ENCODE measurements at places on chromosomes 11 and 22.
A peak's percentile ranks its signal among the peaks of the same experiment; 100 is the strongest.

- DNase-seq, result no peak
These were observed 46.5 kb upstream of the SOX6 start for GRCh38 chr11:16402654-16403447.

GRCh38 chr11:72685560-72686480, 11.6 kb upstream of the PDE2A start:
- peak; percentile 33 for DNase-seq

- no peak for DNase-seq
These were observed 32.4 kb upstream of the NAV2 start for GRCh38 chr11:19679952-19680828.

GRCh38 chr22:30399718-30400117, 2.9 kb downstream of the SEC14L2 start:
- no peak for DNase-seq

DNA sequence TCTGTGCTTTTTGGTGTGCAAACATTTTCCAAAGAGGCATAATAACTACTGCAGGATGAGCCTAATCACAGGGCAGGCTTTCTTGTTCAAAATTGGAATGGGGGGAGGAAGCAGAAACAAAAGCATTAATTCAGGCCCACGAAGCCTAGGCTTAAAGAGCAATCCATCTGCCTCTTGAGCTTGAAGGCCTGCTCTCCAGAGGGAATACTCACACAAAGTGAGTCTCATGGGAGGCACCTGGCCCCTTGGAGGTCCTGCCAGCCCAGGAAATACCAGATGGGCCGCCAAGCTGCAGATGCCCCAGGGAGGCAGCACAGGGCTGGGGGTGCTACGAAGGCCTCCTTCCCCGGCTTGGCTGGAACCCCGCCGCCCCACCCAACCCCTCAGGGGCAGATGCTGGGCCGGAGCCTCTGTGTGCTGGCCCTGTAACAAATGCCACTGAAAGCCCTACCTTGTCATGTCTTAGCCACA, 39.3 kb upstream of the COMT start:
- no peak for DNase-seq

DNA sequence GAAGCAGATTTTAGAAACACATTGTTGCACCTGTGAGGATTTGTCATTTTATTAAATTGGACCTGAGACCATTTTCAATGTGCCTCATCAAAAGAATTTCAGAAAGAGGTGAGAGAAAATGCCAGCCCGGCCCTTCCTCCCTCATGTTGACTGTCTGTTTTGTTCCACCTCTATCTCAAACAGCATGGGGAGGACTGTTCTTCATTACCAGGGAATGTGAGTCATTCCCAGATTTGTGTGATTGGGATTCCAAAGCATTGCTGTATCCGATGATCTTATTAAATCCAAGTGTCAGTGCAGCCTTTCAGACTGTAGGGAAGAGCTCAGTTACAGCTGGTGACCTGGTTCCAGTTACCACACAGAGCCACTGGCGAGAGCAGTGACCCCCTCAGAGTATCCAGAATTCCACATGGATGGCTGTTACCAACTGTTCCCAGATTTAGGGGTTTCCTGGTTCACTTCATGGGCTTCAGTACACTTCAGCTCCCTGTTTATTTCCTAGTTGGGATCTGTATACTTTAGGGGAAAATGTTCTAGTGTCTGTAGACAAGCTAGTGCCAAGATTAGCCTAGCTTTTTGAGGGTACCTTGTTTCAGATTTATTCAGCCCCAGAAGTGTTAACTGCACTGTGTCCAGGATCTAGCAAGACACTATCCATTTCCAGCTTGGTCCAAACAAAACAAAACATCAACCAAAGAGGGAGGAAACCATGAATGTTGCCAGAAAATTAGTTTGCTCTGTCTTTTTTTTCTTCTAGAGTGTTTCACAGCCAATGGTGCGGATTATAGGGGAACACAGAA, 20.9 kb downstream of the KREMEN1 start:
- DNase-seq, result no peak

GRCh38 chr11:115939104-115939730, 435.0 kb upstream of the CADM1 start:
- no peak for DNase-seq

GRCh38 chr22:47997052-47997590, 1234.7 kb downstream of the TBC1D22A start:
- DNase-seq, result no peak

GRCh38 chr11:2655834-2656622, 43.8 kb downstream of the KCNQ1OT1 start:
- DNase-seq, result no peak

DNA sequence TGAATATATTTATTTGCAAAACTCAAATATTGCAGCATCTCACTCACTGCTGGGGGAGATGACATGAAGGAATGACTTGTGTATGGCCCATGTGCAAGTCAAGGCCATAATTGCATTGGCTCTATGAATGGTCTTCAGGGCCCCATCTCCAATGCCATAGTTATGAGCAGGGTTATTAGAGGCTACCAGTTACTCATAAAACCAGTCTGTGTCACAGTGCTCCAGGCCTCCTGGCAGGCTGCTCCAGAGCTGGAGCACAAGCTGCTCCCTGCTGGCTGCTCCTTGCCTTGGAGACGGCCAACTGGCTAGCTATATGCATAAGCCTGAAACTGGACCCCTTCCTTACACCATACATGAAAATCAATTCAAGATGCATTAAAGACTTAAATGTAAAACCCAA, 145.7 kb downstream of the TRPC6 start:
- no peak for DNase-seq

GRCh38 chr11:120563703-120564572, 52.4 kb downstream of the GRIK4 start:
- DNase-seq, result no peak

DNA sequence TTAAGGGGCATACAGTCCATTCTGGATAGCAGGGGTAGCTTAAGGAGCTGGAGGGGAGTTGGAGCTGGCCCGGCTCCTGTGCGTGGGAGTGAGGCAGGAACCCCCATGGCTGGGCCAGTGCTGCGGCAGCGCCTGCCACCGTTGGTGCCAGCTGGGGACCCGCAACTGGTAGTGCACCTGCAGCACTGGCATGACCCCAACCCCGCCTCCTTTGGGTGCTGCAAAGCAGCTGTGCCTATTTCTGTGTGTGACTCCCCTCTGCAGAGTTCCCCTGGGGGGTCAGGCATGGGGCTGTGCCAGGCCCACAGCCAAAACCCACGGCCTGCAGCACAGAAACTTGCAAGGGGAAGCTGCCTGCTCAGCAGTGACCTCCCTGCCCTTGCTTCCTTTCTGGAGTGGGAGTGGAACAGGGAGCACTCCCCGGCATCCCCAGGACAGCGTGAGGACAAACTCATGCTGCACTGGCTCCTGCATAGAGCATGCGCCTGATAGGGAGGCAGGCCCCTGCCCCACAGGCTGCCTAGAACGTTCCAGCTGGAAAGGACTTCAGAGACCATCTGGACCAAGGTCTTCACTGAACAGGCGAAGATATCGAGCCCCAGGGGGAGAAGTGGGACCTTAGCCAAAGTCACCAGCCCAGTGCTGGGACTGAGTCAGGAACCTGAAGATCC, 26.2 kb upstream of the RAB1B start:
- no peak for DNase-seq

DNA sequence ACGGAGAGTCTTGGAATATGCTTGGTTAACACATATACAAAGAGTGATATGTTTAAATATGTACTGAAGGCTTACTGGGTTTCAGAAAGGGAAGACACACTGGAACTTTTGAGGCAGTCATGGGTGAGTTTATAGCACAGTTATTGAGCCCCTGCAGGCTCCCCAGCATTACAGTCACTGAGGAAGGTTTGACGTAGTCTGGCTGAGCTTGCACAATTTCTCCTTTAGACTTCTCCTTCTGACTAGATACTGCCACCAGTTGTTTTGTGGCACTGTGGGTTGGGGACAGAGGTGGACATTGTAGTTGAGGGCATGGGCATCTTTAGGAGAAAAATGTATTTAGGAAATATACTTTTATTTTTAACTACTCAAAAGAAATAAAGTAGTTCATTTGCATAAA, 285.4 kb downstream of the C11orf87 start:
- no peak for DNase-seq

DNA sequence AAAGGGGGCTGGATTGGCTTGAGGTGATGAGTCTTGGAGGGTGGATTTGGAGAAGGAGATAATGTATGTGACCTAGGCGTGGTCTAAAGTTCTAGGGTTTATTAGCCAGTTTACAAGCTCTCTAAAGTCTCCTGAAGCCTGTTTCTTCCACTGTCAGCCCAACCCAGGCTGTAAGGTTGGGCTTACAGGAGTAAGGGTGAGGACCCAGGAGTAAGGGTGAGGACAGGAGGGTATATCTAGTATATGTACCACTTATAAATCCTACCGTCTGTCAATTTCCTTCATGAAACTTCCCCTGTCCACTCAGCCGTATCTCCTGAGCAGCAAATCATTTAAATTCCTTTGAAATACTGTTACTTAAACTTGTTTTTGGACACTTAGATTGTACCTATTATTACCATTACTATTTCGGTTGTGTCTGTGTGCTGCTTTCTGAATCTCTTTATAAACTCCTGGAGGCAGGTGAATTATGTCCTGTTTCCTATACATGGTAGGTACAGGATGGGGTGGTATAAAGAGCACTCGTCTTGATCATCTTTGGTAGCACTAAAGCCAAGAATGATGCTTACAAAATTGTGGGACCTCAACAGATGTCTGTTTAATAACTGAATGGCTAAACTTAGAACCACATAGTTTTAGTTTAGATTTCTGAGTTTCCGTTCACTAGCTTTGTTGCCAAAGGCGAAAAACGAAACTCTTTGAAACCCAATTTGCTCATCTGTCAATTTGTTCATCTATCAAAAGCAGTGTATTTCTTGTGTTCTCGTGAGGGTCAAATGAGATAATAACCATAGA, 192.0 kb downstream of the GRIK4 start:
- DNase-seq, result no peak

DNA sequence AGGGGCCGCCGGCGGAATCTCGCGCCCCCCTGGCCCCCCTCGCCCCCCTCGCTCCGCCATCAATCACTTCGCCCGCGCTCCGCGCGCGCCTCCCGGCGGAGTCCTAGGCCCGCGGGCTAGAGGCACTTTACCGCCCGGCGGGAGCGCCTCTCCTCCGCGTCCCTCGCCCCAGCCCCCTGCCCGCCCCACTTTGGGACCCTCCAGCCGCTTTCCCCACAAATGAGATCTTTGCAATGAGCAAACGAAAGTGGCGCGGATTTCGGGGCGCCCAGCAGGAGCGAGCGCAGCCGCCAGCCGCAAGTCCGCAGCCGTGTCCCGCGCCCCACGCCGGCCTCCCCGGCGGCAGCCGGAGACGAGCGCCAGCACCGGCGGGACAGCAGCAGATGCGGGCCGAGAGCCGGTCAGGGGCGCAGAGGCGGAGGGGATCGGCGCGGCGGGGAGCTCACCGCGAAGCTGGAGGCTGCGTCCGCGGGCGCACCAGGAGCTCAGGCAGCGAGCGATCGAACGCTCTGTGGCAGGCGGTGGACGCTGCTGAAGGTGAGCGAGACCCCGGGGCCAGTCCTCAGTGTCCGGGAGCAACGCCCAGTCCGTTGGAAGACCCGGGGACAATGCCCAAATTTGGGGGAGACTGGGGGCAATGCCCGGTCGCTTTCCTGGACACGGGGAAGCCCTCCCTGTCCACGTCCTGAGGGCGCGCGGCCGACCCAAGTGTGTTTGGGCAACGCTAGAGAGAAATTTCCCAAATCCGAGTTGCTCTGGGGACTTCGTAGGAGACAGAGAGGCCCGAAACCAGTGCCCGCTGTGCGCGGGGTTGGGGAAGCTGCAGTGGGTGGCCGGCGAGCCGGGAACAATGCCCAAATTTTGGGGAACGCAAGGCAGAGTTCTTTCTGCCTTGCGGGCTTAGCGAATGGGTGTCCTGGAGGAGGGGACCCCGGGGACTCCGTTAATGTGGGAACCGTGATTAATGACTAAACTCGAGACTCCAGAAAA, 1.5 kb upstream of the IGF2 start:
- no peak for DNase-seq

GRCh38 chr11:61513143-61513765, 4.7 kb downstream of the LRRC10B start:
- DNase-seq, result no peak

Measured in stimulated activated CD8-positive, alpha-beta memory T cell treated with anti-CD3 and anti-CD28 coated beads, Interleukin-2, amount 100 ng/mL, for 48 hours (primary cell).